Activated CD4-positive, alpha-beta T cell treated with anti-CD3 and anti-CD28 coated beads, Interleukin-2, amount 10 ng/mL, durations not matched to agents 7 days and 5 days (primary cell): ENCODE measurements at places on chromosomes 5 and 9.
A peak's percentile ranks its signal among the peaks of the same experiment; 100 is the strongest.

DNA sequence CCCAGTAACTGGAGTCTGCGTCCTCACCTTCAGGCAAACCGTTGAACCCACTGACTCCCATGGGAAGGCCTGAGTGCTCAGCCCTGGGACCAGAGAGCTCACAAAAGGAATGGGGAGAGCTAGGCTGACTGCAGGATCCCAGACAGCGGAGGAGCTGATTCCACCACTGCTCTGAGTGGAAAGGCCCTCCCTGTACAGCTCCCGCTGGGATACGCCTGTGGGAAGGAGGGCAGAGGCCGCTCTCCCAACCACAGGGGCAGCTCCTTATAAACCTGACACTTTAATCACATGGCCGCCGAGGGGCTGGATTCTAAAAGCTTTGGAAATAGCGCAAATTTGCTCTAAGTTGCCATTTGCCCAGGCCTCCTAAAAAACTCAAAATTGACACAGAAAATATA lies 37.1 kb downstream of the DBH start:
- DNase-seq: no peak

DNA sequence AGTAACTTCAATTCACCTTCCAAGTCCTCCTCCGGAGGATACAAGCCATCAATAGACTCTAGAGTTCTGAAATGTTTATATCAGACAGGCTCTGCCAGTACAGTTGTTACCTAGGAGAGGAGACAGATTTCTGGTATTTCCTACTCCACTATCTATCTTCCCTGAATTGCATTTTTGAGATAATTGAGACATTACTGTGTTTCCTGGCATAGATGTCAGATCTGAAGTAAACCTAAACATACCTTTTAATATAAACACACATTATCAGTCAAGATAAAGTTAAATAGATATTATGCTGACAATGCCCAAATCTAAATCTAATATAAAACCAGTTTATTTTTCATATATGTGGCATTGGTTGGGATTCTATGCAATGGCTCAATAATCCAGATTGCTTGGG lies 8.2 kb upstream of the TYRP1 start:
- DNase-seq: no peak

DNA sequence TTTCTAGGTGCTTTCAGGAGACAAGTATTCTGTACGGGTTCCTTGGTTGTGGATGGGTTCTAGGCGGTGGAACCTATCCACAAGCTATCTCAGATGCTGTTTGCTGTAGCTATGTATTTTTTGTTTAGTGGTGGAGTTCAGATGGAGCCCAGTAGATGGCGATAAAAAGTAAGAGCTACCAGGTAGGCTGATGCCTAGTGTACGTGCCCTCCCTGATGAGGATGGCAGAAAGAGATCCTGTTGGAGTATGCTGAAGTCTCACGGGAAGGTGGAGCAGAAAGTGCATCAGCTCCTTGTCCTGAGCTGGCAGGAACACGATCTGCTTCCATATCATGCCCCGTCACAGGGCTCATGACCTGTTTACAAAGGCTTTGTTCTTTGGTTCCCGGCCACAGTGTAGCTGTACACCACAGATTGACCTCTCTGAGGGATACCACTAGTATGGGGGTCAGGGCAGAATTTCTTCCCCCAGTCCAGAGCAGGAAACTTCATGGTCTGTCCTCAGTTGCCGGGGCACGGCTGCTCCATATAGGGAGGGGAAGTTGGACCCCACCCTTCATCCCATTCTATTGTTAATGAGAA lies 12.6 kb upstream of the UGT3A2 start:
- DNase-seq: peak; percentile 50

- DNase-seq: no peak
Measured at GRCh38 chr5:91841423-91841822, 458.3 kb upstream of the ARRDC3 start.

- peak; percentile 17 for DNase-seq
Measured at GRCh38 chr9:84293001-84293798, 47.4 kb downstream of the SLC28A3 start.

DNA sequence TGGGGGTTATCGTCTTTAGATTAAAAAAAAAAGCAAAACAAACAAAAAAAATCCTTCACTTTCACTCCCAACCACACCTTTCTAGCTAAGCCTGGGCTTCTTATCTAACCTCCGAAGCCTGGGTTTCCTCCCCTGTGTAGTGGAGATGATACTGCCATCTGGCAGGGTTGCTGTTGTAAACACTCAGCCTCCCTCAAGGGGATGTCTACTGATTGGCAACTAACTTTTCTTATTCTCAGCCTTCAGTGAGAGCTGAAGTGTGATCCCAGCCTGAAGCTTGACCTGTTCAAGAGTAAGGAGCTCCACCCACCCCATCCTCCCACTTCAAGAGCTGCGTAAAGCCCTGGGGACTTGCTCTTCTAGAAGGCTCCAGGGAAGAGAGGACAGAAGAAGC lies 21.5 kb upstream of the WWC1 start:
- no peak for DNase-seq

DNA sequence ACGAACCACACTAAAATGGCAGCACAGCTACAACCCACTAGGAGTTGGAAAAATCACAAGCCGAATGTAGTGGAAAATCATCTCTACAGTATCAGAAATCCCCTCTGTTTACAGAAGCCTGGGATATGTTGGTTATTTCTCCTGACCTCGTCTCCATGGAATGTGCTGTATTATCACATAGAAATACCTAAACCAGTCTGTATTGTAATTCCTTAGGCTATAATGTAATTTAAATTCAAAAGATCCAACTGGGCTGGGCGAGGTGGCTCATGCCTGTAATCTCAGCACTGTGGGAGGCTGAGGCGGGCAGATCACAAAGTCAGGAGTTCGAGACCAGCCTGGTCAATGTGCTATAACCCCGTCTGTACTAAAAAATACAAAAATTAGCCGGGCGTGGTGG lies 244.8 kb upstream of the MPDZ start:
- no peak for DNase-seq

- DNase-seq: no peak
Measured at GRCh38 chr5:178266581-178266980, 34.0 kb upstream of the PHYKPL start.

- DNase-seq: peak; percentile 42
Measured at GRCh38 chr5:55226027-55226933, 835 bp downstream of the MCIDAS start.

GRCh38 chr5:1129711-1130055 lies 17.8 kb upstream of the SLC12A7 start:
- no peak for DNase-seq

DNA sequence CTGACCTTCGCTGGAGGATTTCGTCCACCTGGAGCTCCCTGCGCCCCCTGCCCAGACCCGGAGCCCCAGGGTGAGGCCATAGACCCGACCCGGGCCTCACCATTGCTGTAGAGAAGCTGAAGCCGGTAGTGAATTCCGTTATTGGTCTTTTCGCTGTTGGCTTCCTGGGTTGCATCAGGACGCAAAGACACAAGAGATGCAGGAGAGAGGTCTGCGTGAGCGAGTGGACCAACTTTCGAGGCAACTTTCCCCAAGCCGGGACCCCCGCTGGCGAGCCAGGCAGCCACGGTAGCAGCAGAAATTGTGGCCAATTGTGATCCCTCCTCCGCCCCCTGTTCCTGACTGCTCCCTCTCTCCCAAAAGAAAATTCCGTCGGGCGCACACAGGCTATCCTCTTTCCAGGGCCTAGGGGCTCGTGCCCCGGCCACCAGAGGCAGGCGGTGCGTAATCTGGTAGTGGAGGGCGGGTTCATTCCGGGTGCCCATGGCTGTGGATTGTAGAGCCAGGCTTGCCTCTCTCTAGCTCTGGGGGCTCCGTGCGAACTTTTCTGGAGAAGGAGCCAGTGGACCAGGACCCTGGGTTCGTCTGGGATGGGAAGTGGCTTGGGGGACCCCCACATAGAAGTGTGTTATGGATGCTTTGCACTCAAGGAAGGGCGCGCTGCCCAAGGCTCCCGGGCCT lies 3.3 kb downstream of the EBF1 start:
- DNase-seq: no peak

GRCh38 chr9:95495961-95496360 lies 20.8 kb downstream of the PTCH1 start:
- DNase-seq: no peak

GRCh38 chr9:90568667-90569066 lies 74.0 kb downstream of the DIRAS2 start:
- DNase-seq: no peak

- no peak for DNase-seq
Measured at GRCh38 chr9:129323999-129324553, 146.0 kb upstream of the IER5L start.
